ENCODE measurements at places on chromosomes 7 and 10.

DNA sequence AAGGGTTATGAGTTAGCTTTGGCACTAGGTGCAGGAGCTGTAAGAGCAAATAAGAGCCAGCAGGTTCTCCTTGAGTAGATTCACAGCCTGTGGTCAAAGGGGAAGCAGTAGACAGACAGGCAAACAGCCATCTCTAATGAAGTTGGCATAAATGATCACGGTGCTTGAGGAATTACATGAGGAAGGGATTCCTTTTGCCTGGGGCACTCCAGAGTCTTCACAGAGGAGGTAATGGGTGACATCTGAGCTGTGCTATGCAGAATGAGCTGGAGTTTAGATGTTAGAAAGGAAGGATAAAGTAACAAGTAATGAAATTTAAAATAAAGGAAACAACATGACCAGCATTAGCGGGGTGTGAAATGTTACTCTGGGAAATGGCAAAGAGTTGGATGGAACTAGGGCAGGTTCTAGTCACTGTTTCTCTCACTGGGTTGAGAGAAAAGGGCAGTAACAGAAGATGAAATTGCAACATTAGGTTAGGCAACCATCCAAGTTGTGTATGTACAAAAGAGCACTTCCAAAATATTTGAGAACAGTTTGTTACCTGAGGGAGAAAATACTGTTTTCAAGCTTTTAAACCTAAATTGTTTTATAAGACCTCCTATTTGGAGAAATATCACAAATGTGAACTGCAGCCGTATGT is 613.8 kb downstream of the PHTF2 start:
- no peak for DNase-seq

GRCh38 chr10:11150231-11150731 is 132.6 kb downstream of the CELF2 start:
- no peak for DNase-seq

DNA sequence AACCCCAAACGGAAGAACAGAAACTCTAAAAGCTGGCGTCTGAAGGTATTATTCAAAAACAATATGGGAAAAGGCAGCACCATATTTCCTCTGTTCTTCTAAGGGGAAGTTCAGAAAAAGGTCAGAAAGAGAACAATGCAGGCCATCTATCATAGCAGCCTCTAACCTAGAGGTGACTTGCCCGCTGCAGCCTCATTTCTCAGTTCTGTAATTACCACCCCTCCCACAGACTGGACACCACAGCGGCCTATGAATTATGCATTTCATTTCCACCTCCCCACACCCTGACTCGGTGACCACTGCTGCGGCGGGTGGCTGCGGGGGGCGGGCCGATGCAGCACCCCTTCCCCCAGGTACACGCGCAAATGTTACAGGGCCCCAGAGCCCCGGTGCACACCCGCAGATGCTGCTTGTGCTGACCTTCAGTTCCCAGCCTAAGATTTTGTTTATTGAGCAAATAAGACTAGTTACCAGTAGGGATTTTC is 125.5 kb downstream of the CLEC2L start:
- peak; percentile 46 for DNase-seq

GRCh38 chr10:13404791-13405190 is 56.7 kb upstream of the SEPHS1 start:
- no peak for DNase-seq

GRCh38 chr7:69699931-69700330 is 101.7 kb downstream of the AUTS2 start:
- DNase-seq: no peak

DNA sequence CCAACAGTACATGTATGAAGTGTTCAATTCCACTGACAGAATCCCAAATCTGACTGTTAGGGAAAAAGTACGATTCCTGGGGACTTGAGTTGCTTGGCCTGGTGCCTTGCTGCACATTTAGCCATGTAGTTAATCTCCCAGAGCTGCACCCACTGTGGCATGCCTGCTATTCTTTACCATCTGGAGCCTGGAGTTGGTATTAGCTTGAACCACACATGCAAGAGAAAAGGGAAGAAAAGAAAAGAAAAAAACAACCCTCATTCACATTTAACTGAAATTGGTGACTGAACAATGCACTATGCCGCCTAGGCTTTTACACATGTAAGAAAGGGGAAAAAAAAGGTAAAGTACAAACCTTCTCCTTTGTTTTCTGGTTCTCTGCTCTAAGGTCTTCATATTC is 26.1 kb downstream of the SHTN1 start:
- no peak for DNase-seq

- no peak for DNase-seq
Measured at GRCh38 chr7:120740348-120740747, 117.6 kb downstream of the TSPAN12 start.

GRCh38 chr10:132420981-132421846 is 24.2 kb downstream of the PWWP2B start:
- peak; percentile 37 for DNase-seq

- DNase-seq: peak; percentile 35
Measured at GRCh38 chr10:90787393-90788198, 70.2 kb downstream of the HTR7 start.

GRCh38 chr7:101688183-101688831 is 59.2 kb upstream of the MYL10 start:
- DNase-seq: peak; percentile 88

GRCh38 chr7:7048213-7048612 is 134.1 kb upstream of the C1GALT1 start:
- no peak for DNase-seq

- no peak for DNase-seq
Measured at GRCh38 chr7:98493030-98493778, 92.3 kb upstream of the BAIAP2L1 start.

DNA sequence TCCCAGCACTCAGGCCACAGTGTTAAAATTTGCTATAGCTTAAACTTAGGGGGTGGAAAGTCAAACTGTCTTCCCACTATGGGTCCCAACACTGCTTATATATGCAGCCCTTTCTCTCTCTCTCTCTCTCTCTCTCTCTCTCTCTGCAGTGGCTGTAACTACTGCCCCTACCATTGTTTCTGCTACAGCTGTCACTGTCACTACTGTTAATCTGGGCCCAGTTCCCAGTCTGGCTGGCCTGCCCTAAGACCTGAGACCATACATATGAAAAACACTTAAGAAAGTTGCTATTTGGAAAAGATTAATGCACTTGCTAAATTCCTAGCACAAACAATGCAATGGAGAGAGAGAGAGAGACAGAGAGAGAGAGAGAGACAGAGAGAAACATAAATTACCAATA is 78.6 kb downstream of the THSD7A start:
- DNase-seq: no peak

- DNase-seq: no peak
Measured at GRCh38 chr10:86700851-86701617, 32.7 kb downstream of the LDB3 start.

DNA sequence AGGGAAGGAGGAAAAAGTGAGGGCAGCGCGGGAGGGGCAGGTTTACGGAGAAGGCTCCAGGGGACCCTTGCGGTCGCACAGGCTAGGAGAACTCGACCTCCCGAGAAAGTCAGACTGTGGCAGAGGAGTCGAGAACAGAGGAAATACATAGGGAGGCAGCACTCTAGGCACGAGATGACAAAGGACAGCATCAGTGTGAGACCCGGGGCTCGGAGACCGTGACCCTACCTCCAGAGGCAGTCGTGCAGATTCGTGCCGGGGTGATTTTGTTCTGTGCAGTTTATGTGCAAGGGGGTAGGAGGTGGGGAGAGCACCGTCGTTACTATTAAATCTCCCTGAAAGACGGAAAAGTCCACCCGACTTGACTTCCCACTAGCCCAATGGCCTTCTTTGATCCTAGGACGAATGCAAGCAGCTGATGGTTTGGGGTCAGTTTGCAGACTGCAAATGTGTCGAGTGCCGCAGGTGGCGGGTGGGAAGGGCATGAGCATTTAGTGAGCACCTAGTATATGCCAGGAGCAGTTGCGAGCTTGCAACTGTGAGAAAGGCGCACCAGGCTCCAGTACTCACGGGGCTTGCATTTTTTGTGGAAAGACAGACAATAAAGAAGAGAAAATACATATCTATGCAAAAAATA is 674 bp upstream of the OSBPL3 start:
- DNase-seq: peak; percentile 61

DNA sequence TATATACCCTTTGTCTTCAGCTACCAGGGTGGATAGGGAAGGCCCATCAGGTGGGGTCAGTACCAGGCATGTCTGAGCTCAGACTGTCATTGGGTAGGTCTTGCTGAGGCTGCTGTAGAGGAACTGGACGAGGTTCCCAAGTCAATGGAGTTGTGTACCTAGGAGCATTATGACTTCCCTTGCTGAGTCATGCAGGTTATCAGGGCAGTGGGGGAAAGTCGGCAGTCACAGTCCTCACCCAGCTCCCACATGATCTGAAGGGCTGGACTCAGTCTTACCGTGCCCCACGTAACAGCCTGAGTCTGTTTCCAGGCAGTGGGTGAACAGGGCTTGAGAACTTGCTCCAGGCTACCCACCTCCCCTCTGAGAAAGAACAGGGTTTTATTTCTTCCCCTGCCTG is 260.8 kb upstream of the COBL start:
- DNase-seq: no peak

- DNase-seq: no peak
Measured at GRCh38 chr7:223118-223800, 30.9 kb downstream of the FAM20C start.

GRCh38 chr7:1539181-1539881 is 8.8 kb downstream of the MAFK start:
- DNase-seq: no peak

DNA sequence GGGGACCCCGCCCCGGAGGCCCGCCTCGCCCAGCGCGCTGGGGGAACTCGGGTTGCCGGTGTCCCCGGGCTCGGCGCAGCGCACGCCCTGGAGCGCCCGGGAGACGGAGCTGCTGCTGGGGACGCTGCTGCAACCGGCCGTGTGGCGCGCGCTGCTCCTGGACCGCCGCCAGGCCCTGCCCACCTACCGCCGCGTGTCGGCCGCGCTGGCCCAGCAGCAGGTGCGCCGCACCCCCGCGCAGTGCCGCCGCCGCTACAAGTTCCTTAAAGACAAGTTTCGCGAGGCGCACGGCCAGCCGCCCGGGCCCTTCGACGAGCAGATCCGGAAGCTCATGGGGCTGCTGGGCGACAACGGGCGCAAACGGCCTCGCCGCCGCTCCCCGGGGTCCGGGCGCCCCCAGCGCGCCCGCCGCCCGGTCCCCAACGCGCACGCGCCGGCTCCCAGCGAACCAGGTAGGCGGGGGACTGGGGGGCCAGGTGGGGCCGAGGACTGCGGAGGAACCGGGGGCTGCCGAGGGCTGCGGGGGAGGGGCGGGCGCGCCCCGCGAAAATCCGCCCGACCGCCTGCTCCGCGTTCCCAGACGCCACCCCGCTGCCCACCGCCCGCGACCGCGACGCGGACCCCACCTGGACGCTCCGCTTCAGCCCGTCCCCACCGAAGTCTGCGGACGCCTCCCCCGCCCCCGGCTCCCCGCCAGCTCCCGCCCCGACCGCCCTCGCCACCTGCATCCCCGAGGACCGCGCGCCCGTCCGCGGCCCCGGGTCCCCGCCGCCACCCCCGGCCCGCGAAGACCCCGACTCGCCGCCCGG is 574 bp downstream of the UTF1 start:
- peak; percentile 43 for DNase-seq

DNA sequence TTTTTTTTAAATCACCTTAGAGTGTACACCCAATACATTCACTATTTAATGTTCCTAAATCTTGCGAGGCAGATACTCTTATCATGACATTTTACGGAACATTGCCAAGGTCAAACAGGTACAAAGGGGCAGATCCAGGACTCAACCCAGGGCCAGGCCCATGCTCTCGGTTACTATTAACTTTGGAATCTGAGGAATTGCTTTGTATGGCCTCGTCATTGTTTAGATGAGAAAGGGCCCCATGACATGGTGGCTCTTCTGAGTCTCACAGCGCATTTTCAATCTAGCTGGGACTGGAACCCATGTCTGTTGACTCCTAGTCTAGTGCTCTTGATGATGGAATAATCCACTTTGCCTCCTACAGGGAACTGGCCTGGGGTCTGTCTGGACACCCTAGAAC is 59.1 kb downstream of the GATA3 start:
- DNase-seq: no peak
